ENCODE measurements at places on chromosomes 16 and 17.

DNA sequence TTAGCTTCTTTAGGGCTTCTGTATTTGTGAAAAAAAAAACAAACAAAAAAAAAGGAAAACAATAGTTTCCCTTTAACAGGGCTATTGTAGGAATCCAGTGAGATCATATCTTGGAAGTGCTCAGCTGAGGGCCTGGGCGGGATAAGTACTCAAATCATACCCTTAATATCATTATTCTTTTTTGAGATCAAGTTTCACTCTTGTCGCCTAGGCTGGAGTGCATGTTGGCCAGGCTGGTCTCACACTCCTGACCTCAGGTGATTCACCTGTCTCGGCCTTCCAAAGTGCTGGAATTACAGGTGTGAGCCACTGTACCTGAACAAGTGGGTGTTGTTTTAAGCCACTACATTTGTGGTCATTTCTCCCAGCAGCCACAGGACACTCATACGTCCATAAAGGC is 87.0 kb downstream of the CDH13 start:
- DNase-seq: no peak

GRCh38 chr17:16406742-16407674 is 8.4 kb upstream of the TRPV2 start:
- DNase-seq: no peak

DNA sequence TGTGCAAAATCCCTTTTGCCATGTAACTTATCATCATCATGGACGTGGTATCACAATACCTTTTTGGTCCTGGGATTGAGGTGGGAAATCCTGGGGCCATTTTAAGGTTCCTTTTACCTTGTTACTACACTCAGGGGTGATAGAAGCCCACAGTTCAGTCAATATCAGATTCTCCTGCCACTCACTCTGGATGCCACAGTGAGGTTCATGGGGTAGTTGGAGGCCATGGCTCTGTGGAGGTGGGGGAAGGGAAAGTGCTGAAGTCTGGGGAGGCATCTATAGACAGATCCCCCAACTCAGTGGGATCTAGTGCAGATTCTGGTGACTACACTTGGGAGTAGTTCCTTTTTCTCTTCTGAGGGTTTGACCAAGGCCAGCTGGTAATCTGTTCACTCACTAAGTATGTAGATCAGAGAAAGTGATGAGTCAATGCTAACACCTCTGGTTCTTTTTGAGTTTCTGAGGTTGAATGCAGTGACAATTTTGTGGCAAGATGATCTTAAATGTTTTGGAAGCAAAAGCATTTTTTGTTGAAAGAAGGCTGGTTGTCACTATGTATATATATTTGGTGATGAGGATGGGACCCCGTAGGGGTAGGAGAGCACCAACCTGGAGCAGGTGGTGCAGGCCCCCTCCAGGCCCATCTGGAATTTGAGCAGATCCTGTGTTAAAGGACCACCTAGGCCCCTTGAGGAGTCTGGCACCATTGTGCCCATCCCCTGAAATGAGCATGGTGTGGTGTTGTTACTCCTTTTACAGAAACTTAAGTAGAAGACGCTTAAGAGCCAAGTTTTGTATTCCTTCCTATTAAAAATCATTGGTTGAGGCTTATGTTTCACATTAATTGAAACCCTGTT is 18.8 kb upstream of the IRF8 start:
- DNase-seq: no peak

- no peak for DNase-seq
These were observed 21.5 kb downstream of the GRB7 start for GRCh38 chr17:39759204-39759603.

All from T follicular helper cell (primary cell).